ENCODE measurements at places on chromosomes 12 and 14.

GRCh38 chr12:6399884-6400644, 16.1 kb downstream of the LTBR start:
- DNase-seq = no peak

DNA sequence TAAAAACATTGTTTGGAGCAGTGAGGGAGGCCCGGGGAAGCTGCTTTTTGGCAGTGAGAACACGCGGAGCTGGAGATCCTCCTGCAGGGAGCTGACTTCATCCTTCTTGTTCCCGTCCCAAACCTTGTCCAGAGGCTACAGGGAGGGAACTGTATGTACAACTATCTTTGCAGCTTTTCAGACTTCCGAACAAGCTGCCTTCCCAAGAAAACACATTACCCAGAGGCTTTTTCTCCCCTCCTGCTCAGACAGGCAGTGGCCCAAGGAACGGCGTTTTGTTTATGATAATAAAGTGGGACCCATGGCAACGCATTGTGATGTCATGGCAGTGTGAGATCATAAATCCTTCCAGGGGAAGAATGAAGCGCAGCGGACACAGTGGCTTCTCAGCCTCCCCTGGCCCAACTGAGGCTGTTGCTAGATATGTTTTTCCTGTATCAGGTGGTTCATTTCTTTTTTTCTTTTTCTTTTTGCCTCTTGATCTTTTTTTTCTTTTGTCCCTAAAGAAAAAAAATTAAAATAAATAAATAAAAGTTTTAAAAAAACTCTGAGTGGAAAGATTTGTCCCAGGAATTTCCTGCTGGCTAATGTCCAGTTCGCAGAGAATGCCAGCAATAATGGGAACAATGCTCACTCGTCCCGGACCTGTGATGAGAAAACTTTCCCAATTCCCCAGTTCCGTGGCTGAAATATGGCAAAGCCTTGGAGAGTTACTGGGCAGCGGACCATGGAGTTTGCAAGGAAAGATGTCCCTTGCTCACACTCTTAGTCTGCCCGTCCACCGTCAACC, 103.4 kb upstream of the MAP1LC3B2 start:
- no peak for DNase-seq

DNA sequence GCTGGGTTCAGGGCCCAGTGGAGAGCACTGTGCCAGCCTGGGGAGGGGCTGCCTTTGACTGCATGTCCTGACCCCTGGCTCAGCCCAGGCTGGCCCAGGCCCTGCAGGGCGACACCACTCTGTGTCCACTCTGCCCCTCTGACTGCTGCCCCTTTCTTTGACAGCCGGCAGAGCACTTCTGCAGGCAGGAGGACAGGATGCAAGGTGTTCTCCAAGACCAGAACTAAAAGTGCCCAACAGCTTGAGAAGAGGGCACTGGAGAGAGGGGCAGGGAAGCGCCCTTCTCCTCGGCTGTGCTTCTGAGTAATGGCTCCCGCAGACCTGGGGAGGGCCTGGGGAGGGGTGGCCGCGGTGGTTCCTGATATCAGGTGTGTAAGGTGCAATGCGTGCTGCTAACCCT, 72.7 kb downstream of the WDR20 start:
- no peak for DNase-seq

DNA sequence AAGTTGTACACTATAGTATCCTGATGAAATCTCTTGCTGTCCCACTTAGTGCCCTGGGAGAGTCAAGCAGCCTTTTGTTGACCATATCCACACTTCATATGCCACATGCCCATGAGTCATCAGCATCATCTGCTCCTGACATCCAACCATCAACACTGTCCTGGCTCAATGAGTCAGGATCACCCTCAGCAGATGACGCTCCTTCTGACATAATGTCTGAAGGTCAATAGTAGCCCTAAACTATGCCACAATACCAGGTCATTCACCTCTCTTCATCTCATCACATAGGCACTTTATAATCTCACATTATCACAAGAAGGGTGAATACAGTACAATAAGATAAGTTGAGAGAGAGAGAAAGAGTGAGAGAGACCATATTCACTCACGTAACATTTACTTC, 369.0 kb upstream of the FAR2 start:
- DNase-seq = peak; percentile 40
